ENCODE measurements at places on chromosomes 5 and 9.

- peak; percentile 33 for DNase-seq
Observed at GRCh38 chr5:78537821-78538220, 110.8 kb downstream of the LHFPL2 start.

DNA sequence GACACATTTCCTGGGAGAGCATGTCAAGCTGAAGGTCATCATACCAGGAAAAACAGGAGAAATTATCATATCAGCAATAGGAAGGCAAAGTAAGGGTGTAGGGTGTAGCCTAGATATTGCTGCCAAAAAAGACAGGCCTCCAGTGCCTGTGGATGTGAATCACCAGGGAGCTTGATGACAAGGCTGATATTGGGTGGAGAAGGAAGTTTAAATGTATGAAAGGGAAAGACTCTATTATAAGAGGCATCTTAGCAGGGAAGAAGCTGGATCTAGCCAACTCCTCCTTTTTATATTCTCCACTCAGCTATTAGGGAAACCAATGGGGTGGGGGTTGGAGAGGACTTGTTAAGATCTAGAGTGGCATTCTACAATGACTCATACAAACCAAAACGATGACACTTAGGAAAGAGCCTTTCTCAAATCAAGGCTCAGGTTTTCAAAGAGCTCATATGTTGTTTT is 13.4 kb upstream of the TXNDC8 start:
- no peak for DNase-seq

- DNase-seq = no peak
Observed at GRCh38 chr5:80116465-80116864, 81.3 kb downstream of the THBS4 start.

GRCh38 chr9:38417003-38417945 is 7.0 kb downstream of the IGFBPL1 start:
- DNase-seq = no peak

- DNase-seq = no peak
Observed at GRCh38 chr9:127877566-127877998, at the start of gene AK1. Gene AK1 (minus strand): TSS chr9:127877675. CDS start chr9:127874617, 3,058 bp downstream.

- DNase-seq = peak; percentile 76
Observed at GRCh38 chr9:132169672-132170392, 8.0 kb downstream of the NTNG2 start.

GRCh38 chr9:37624073-37624472 is 26.7 kb upstream of the FRMPD1 start:
- DNase-seq = no peak

DNA sequence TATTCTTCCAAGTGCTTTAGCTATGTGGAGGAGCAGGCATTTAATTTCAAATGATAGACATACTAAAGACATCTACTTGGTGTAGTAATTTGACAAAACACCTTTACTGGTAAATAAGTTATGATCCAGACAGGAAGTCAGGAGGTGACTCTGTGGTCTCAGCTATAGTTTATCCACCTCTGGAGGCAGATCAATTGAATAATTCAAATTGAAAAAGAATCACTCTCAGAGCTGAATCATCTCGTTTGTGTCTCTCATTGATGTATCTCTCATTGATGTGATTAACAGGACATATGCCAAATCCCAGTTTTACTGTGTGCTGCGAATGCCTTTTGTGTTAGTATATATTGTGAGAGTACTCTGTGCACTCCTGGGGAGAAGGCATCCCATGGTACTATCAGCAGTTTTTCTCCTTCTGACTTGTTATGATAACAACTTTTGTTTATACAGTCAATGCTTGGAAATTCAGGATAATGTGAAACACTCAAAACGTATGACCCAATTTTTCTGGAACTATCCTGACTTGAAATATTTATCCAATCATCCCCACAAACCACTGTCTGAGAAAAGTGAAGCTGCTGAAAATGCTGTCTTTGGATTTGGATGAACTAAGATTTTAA is 48.5 kb upstream of the DAB2 start:
- DNase-seq = no peak

DNA sequence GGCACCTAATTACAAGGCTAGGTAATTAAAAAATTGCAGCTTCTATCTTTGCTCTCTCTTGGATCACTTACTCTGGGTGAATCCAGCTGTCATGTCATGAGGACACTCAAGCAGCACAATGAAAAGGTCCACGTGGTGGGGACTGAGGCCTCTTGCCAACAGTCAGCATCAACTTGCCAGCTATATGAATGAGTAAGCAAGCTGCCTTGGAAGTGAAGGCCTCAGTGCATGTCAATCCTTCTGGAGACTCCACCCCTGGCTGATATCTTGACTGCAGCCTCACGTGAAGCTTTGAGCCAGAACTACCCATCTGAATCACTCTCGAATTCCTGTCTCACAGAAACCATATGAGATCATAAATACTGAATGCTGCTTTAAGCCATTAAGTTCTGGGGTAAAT is 140.5 kb downstream of the SNX18 start:
- no peak for DNase-seq

- no peak for DNase-seq
Observed at GRCh38 chr5:142313275-142313674, 11.5 kb downstream of the SPRY4 start.

GRCh38 chr5:143791848-143792731 is 19.9 kb upstream of the HMHB1 start:
- DNase-seq = no peak

- DNase-seq = no peak
Observed at GRCh38 chr5:10685115-10685521, 75.9 kb downstream of the DAP start.

GRCh38 chr9:135886147-135886981 is 21.0 kb downstream of the CAMSAP1 start:
- no peak for DNase-seq

DNA sequence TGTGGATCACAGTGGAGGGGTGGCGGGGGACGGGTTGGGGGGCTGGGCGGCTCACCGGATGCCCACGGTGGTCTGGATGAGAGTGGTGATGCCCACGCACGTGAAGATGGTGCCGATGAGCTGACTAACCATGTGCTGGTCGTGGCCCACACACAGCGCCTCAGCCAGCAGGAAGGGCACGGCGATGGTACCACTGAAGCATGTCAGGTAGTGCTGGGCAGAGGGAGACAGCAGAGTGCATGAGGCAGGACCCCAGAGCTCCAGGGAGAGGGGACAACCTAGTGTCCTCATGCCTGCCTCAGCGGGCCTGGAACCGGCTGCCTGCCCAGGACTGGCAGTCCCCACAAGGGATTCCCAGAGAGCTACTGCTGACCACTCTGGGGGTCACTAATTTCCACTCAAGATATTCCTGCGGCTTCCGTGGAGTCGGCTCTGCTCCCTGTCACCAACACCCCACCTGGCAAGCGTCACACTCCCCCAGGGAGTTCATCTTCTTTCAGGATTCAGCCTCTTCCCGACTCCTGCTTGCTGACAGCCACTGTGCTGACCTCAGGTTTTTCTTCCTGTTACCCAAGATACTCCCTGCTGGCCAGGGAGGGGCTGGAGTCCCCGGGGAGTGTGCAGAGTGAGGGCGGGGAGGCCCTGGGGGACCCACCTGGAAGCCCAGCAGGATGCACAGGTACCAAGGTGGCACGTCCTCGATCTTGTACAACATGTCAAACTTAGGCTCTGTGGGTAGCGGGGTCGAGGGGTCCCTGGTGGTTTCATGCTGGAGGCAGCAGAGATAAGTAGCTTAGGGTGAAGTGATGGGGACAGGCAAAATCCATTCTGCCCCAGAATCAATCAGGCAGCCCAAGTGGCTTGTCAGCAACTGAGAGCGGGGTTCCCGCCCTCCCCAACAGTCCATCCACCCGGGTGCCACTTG is 998 bp downstream of the SLC23A1 start:
- DNase-seq = no peak

- DNase-seq = no peak
Observed at GRCh38 chr9:36029765-36030528, 6.8 kb upstream of the RECK start.

- no peak for DNase-seq
Observed at GRCh38 chr9:121732389-121732788, 81.0 kb downstream of the DAB2IP start.

DNA sequence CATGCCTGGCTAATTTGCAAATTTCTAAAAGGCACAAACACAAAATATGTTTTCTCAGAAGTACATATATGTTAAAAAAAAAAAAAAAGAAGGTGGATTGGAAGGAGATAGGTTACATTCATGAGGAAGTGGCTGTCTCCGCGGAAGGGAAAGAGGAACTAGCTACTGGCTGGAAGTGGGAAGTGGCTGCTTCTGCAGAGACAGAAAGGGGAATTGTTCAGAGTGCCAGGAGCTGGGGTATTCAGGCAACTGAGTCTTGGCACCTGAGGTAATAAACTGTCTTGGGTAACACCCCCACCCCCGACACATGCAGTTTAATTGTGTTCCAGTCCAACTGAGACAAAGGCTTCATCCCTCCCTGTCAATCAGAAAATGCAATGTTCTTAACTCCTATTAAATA is 45.6 kb downstream of the S1PR3 start:
- no peak for DNase-seq

GRCh38 chr5:73774924-73775323 is 148.9 kb downstream of the ARHGEF28 start:
- no peak for DNase-seq

DNA sequence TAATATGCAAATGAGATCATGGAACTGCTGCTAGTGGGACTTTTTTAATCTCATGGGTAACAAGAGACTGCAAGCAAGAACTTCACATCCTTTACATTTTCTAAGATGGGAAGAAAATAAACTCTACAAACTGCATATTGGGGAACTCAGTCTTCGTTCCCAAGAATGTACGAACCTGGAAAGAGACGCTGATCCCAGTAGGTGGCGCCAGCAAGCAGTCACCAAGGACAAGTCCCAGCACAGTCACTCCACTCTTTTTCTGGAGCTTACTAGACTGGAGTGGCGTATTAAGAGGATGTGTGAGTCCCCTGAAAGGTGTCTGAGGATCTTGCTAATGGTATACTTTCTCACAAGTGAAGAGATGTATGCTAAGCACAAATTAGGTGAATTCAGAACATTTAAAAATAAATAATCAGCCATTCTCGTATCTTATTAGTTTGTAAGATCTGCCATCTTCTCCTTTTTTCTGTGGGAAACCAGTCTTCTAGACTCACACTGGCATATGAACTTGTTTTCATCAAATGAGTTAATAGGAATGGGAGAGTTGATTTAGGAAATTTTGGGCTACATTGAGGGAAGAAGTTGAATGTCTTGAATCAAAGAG is 16.0 kb upstream of the PUM3 start:
- DNase-seq = no peak

- DNase-seq = no peak
Observed at GRCh38 chr5:178323541-178323865, 90.9 kb upstream of the PHYKPL start.

- no peak for DNase-seq
Observed at GRCh38 chr5:96528826-96529474, 95.9 kb upstream of the PCSK1 start.

- no peak for DNase-seq
Observed at GRCh38 chr5:135036405-135036804, 2.4 kb upstream of the PITX1 start.

GRCh38 chr5:87300176-87300575 is 32.5 kb downstream of the RASA1 start:
- no peak for DNase-seq

- DNase-seq = no peak
Observed at GRCh38 chr5:169652057-169652456, 15.0 kb downstream of the DOCK2 start.

- no peak for DNase-seq
Observed at GRCh38 chr5:178476972-178477754, 113.0 kb downstream of the COL23A1 start.

GRCh38 chr5:145678255-145678654 is 156.9 kb downstream of the PRELID2 start:
- DNase-seq = no peak

- no peak for DNase-seq
Observed at GRCh38 chr5:115333164-115333563, 36.7 kb upstream of the CCDC112 start.

DNA sequence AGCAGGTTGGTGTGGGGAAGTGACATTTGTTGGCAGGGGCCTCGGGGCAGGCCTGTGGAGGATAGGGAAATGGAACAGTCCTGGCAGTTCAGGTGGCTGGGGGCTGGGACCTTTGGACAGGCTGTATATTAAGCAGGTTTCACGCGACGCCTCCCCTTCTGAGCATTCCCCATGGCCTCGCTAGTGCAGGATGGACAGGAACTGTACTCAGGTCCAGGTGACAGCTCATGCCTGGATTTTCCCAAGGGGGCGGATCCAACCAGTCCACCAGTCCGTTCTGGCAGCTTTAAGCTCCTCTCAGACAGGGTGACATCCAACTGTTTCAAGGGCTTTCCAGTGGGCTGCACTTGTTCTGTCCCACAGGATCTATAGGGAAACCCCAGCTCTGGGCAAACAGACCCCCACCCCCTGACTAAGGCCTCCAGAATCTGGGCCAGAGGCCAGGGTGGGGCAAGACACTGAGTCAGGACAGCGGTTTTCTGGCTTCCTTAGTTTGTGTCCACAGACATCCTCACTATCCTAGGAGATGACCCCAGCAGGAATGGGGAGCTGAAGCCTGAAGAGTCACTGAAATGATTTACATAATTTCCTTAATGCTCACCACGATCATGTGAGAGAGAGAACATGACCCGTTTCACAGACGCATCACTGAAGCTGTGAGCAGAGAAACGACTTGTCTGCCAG is 20.9 kb downstream of the CSF2 start:
- no peak for DNase-seq

DNA sequence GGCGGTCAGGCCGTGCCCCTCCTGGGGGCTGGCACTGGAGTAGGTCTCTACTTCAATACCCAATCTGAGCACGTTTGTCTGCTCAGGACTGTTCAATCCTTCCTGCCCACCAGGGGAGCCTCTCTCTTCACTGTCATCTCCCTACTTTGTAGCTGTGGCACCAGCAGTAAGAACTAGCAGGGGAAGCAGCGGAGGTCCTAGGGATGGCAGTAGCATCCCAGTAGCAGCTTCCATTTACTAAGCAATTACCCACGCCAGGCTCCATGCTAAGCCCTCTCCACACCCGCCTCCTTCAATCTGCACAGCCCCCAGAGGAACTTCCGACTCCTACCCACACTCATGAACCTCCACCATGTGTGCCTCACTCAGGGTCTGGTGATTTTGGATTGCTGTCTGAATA is 31.7 kb downstream of the FSTL4 start:
- no peak for DNase-seq

DNA sequence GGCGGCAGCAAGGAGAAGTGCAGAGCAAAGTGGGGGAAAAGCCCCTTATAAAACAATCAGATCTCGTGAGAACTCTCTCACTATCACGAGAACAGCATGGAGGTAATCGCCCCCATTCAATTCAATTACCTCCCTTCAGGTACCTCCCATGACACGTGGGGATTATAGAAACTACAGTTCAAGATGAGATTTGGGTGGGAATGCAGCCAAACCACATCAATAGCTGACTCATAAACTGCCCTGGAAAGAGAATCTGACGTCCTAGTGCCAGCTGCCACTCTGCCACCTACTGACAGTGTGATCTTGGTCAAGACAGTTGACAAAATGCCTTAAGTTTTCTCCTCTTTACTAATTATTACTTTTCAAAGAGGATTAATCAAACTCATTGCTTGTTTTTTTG is 128.3 kb downstream of the GPBP1 start:
- no peak for DNase-seq

GRCh38 chr5:160926428-160926827 is 74.4 kb upstream of the ATP10B start:
- no peak for DNase-seq

GRCh38 chr9:84271531-84271900 is 69.0 kb downstream of the SLC28A3 start:
- DNase-seq = no peak

Measured in GM12891 (cell line).